RWPE1 (cell line): ENCODE measurements at places on chromosomes 2 and 18.

GRCh38 chr2:119531292-119531691 lies 7.0 kb upstream of the SCTR start:
- no peak for DNase-seq

- no peak for DNase-seq
Observed at GRCh38 chr18:7678801-7679200, 111.7 kb downstream of the PTPRM start.

- no peak for DNase-seq
Observed at GRCh38 chr2:44674473-44675284, 266.8 kb upstream of the SIX3 start.

GRCh38 chr2:181231886-181232621 lies 225.1 kb upstream of the ITGA4 start:
- no peak for DNase-seq

DNA sequence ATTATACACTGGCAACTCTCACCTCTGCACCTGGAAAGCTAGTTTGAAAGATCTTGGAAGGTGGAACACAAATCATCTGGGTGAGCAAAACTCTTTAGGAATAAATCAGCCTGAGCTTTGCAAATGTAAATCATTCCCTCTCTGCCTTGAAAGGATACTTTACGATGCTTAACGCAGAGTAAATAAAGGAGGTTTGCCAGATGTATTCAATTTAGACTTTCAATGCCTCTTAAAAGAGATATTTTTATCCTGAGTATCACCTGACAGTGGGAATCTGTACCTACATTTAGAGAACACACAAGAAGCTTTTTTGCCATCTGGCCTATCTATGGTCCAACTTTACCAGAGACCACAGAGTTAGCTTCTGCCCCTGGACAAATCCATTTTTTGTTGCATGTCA lies 983.2 kb upstream of the CDH2 start:
- no peak for DNase-seq

DNA sequence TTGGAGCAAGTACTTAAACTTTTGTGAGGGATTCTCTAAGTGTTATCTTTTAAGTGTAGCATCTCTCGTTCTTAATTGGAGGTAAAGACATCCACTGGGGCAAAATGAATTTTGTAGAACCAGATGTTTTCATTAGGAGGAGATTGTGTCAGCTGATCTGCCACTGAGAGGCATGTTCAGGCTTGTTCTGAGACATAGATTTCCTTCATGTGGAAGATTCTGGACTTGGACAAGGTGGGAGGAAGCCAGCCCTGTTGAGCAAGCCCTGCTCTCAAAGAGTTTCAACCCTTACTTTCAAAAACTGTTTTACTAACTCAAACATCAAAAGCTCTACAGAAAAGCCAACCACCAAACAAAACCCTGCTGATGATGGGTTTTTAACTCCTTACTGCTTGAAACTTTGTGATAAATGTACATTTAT lies 6.5 kb downstream of the MAP4K4 start:
- peak; percentile 67 for DNase-seq

GRCh38 chr2:154233231-154233630 lies 361.5 kb downstream of the GALNT13 start:
- no peak for DNase-seq

- no peak for DNase-seq
Observed at GRCh38 chr2:50956886-50957285, 75.0 kb downstream of the NRXN1 start.

DNA sequence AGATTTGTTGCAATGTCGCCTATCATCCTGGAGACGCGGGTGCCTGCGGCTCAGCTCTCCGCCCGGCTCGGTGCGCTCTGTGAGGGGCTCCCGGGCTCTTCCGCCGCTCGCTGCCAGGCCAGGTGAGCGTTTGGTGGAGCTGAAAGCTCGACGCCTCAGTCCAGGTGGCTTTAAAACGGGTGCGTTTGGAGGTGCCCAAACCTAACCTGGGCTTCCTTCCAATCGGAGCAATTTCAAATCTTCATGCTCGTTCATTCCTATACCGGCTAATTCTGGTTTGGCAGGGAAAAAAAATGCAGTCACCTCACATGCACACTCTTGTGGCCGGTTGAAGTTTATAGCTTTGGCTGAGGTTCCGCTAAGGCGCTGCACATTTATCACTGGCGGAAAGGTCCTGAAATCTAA lies at the start of gene SLC16A14:
Gene SLC16A14 (minus strand): TSS at position 274 of the 405 bp plus-strand sequence. CDS start 9,572 bp downstream, outside the sequence.
- peak; percentile 47 for DNase-seq

GRCh38 chr18:69071680-69072079 lies 273.8 kb downstream of the CCDC102B start:
- no peak for DNase-seq

DNA sequence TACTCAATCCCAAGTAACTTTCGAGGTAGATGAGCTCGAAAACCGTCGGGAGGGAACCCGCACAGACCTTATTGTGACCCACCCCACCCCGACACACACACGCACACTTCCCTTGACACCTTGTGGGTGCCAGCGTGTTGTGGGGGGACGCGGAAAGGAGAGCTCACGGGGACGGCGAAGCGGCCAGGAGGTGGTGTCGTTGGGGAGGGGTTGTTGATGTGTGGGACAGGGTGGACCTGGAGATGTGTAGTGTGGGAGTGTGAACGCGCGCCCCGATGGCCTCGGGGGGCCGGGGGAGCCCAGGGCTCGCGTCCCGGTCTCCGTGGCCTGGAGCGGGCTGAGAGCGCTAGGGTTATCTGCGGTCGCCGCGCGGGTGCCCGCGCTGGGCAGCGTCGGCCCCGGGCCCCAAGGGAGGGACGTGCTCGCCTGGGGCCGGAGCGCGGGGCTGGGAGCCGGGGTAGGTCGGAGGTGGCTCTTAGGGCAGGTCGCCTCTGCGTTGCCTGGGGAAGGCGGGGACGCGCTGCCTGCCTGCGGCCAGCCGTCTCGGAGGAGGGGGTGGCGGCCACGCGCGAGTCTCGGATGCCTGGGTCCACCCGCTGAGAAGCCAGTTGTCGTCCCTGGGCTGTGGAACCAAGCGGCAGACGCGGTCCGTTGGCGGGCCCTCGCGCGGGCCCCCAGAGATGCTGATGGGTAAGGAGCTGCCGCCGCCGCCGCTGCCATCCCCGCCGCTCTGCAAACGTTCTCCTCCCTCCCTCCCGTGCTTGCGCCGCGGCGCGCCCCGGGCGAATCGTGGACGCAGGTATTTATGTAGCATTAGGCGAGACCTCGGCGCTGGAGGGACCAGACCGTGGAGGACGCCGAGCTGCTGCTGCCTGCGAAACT lies 1.6 kb downstream of the KLHL29 start:
- peak; percentile 22 for DNase-seq

GRCh38 chr18:58576638-58577251 lies 52.1 kb downstream of the ALPK2 start:
- DNase-seq = no peak

DNA sequence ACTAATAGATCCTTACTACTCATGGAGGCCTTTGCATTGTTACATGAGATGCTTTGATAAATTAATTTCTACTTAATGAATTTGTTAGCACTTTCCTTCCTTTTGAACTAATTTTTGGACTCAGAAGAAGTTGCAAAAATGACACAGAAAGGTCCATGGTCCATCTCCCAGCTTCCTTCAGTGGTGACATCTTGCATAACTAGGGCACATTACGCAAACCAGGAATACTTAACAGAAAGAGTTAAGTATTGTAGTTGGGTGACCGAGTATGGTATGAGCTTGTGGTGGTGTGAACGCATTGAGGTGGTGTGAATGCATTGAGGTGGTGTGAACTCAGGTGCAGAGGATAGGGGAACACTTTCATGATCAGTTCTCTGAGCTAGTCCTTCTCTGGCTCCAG lies 151.1 kb upstream of the TWIST2 start:
- DNase-seq = no peak

- DNase-seq = no peak
Observed at GRCh38 chr2:120732506-120733237, 3.0 kb upstream of the GLI2 start.

- DNase-seq = no peak
Observed at GRCh38 chr2:240214790-240215675, 74.6 kb upstream of the OTOS start.

- DNase-seq = no peak
Observed at GRCh38 chr2:220503431-220503830, 876.0 kb downstream of the SLC4A3 start.

DNA sequence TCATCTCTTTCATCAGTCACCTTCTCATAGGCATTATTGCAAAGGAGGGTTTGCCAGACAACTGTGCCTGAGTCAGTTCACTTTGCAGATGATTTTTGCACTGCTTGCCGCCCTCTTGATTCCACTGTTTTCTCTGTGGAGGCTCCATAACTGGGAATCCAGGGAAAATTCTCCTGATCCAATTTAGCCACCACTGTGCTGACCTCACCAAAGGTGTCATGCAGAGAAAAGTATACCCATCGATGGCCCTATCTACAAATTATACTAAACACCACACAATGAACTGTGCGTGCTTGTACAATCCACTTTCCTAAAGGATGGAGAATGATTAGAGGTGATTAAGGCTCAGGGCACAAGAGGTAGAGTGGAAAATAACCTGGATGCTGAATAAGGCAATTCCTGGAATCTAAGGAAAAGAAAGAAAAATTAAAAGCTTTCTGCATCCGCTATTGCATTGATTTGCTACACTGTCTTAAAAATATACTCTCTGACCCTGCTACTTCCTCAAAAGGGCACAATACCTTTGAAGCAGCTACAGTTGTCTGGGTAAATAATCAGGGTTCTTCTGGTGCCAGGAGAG lies 409.4 kb downstream of the RIT2 start:
- no peak for DNase-seq

GRCh38 chr2:12207491-12207890 lies 461.1 kb downstream of the LPIN1 start:
- DNase-seq = no peak

- DNase-seq = peak; percentile 82
Observed at GRCh38 chr2:176473177-176473576, 203.9 kb downstream of the MTX2 start.

GRCh38 chr2:28155086-28155485 lies 237.6 kb upstream of the FOSL2 start:
- DNase-seq = no peak

DNA sequence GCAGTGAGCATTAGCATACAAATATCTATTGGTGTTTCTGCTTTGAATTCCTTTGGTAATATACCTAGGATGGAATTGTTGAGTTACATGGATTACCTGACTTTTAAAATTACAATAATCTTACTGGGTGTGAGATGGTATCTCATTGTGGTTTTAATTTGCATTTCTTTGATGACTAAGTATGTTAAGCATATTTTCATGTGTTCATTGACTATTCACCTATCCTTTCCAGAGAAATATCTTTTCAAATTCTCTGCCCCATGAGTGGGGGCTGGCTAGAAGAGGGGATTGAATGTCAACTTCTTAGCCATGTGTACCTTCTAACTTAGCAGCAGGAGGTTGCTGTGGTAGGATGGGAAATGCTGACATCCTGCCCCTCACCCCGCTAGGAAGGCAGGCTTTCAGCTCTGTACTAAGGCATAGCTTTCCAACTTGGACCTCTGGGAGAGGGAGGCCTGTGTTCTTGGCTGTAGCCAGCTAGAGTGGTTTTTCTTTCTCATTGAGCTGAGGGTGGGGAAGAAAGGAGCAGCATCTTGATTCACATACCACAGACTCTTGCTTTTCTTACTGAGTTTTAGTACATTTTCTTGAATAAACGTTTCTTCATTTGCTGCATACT lies 63.3 kb upstream of the TTC27 start:
- DNase-seq = no peak

DNA sequence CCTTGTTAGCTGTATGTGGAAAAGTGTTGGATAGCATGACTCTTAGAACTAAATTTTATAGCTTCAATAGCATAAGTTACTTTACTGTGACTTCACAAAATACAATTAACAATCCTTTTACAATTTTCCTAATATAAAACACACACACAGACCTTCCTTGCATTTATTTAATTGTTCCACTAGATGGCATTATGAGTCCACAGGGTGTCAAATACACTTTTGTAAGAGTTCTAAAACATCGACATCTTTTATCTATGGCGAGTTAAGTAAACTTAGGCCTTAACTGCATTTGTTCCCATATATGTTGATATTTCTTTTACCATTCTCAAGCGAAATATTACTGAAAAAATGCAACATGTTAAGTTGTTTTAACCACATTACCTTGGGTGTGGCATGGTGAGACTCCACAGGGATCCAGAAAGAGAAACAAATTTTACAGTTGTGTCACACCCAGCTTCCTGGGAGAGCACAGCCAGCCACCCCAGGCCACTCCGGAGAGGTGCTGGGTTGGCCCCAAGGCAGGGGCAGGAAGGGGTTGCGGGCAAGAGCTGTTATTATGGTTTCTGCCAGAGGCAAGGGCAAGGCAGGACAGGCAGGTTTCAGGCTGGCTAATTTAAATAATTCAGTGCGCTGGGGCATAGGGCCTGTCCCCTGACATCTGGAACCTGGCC lies 312.4 kb upstream of the MC4R start:
- DNase-seq = no peak

GRCh38 chr2:181218401-181218821 lies 238.0 kb downstream of the UBE2E3 start:
- DNase-seq = no peak

DNA sequence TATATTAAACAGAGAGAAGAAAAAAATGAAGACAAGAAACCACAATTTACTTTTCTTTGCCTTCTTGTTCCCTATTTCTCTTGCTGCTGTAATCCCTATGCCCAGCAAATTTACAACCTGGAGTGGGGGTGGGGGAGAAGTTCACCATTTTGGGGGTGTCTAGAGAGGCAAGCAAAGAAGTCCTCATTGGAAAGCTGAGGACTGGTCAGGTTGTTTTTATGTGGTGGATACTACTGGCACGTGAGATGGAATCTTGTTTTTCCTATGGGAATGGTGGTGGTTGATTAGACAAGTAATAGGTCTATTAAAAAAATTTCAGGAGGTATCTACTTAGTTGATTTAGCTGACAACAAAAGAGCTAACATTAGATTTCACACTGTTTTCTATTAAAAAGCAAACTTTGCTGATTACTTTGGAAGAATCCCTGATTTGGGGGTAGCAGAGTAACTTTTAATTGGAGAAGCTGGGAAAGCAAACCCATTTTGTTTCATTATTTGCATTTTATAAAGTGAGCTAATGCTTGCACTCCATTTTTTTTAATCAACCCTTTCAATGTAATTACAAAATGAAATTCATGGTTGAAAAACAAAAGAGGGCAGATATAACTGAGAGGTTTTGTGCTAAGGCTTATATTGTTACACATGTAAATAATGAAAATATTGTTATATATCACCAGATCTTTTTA lies 6.0 kb downstream of the POU3F3 start:
- DNase-seq = no peak

- DNase-seq = no peak
Observed at GRCh38 chr2:219309278-219309677, at the start of gene PTPRN. Gene PTPRN (minus strand): TSS chr2:219309401. CDS start chr2:219309332, 69 bp downstream.

- DNase-seq = no peak
Observed at GRCh38 chr2:7094231-7094741, 177.1 kb downstream of the RNF144A start.
